ENCODE measurements at places on chromosomes 11 and 22.

- DNase-seq: no peak
Observed at GRCh38 chr11:14625586-14626205, 17.9 kb upstream of the PDE3B start.

DNA sequence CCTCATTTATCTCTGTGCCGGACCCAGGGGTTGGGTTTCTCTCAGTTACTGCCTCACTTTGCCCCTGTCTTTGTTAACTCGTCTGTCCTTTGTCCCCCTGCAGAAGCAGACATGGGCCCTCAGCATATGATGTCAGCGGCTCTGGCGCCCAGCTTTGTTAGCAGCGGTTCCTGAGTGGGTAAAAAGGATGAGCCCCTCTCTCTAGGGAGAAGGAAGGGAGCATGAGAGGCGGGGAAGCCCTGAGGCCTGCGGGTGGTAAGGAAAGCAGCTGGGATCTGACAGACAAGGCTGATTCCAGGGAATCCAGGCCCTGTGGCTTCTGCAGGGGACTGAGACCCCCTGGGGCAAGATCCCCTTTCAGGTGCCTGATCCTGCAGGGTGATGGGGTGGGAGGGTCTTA, 51.7 kb downstream of the MCM5 start:
- DNase-seq: no peak

DNA sequence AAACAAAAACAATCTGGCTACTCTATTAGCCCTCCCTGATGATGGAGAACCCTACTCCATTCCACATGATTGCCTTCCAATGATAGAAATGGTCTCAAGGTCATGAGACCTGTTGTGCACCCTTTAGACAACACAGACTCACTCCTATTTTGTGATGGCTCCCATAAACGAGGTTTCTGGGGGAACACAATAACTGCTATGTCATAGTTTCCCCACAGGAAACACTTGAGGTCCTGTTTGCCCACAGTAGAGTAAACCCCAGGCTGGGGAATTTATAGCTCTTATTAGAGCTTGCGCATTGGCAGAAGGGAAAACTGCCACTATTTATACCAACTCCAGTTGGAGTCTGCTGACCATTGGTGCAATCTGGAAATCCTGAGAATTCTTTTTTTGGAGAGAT, 28.7 kb downstream of the MIF start:
- DNase-seq: no peak

DNA sequence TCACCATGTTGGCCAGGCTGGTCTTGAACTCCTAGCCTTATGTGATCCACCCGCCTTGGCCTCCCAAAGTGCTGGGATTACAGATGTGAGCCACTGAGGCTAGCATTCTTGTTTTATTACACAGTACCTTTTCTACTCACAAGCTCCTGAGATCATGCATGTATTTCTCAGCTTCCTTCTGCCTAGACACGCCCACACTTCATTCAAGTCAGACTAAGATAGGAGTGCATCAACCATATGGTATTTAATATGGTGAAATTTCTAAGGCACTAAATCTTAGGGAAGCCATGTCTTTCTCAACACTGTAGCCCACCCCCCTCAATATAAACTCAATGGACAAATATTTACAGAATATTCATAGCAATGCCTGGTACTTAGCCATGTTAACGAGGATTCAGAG, 62.1 kb downstream of the SLC25A17 start:
- DNase-seq: no peak

GRCh38 chr22:25759825-25760231, 17.8 kb downstream of the MYO18B start:
- DNase-seq: no peak

- no peak for DNase-seq
Observed at GRCh38 chr11:75424396-75424795, 8.6 kb downstream of the KLHL35 start.

- no peak for DNase-seq
Observed at GRCh38 chr11:88333862-88334261, 3.7 kb downstream of the CTSC start.

DNA sequence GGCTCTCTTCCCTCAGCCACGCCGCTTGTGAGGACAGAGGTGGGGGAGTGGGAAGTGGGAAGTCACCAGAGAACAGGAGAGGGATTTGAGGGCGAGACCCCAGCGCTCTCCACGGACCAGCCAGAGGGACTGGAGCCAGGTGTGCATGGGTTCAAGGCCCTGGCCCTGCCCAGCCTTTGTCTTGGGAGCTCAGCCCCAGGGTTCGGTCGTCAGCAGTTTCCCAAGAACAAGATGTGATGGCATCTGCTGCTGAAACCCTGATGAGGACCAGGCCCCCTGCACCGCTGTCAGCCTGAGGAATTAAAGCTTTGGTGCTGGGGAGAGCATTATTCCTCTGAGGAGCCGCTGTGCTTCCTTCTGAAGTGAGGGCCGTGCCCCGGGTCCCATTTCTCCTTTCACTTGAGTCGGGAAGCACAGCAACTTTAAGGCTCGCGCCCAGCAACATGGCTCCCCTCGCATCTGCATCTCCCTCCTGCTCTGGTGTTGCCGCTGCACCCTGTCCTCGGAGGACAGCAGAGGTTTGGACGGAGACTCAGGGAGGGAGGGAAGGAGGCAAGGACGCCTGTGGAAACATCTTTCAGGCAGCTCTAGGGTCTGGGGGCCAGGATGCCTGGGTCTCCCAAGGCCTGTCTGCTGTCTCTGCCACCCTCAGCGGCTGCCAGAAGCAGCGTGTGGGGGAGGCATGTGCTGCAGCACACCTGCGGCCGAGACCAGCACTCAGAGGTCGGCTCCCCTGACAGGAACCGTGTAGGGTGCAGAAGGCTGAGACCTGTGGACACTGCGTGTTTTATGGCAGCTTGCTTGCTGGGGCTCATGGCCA, 3.8 kb downstream of the IFITM5 start:
- no peak for DNase-seq

DNA sequence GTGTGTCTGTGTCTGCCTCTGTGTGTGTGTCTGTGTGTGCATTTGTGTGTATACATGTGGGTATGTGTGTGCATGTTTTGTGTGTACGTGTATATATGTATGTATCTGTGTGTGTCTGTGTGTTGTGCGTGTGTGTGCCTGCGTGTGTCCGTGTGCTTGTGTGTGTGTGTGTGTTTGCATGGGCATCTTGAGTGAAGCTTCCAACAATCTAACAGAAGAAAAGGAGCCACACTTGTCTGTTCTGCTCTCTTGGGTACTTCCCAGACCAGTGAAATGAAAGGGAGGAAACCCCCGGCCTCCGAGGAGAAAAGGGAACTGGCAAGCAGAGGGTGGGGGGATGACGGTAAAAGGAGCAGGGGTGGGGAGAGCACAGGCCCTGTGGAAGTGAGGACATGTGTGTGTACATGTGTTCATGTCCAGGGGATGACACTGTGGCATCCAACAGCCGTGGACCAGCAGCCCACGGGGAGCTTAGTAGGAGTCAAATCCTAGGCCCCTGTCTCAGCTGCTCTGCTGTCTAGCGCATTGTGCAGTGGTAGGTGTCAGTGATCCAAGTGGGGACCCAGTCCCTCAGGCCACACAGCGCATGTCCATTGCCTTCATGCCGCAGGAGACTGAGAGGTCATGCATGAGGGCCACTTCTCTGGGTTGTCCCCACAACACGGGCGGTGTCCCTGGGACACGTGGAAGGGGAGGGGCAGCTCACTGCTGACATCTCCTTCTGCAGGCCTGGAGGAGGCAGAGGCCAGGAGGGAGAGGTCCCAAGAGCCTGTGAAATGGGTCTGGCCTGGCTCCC, 8.1 kb downstream of the CSF2RB start:
- DNase-seq: no peak

DNA sequence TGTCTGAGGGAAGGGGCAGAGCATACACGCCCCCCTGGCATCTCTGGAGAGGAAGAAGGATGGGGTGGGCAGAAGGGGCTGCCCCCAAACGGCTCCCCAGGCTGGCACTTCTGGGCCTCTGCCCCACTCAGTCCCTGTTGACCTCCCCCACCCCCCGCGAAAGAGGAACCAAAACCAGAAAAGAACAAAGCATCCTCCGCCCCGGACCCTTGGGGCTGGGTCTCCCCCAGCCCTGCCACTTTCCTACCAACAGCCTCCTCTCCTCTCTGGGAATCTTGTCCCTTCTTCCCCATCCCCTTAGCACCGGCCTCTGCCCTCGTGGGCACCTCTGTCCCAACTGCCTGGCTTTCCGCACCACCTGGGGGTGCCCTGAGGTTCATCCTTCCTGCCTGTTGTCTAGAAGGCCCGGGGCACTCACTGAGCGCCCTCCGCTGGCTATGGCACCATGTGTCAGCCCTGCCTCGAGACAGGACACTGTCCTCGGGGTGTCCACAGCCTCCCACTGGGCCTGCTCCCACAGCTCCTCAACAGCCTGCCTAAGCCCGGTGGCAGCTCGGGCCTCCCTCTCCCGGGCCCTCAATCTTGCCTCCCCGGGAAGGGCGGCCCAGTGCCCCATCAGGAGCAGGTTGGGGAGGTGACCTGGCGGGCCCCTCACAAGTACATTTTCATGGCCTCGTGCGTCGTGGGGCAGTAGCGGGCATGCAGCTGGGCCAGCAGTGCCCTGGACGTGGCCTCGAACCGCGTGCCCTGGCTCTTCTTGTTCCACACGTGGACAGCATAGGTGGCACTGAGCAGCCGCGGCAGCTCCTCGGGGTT, 28.2 kb downstream of the A4GALT start:
- DNase-seq: no peak

Data from activated CD4-positive, CD25-positive, alpha-beta regulatory T cell treated with anti-CD3 and anti-CD28 coated beads, Interleukin-2, amount 50 U/mL, for 16 hours (primary cell).